Stimulated activated CD8-positive, alpha-beta memory T cell treated with anti-CD3 and anti-CD28 coated beads, Interleukin-15, amount 100 ng/mL, for 4 hours (primary cell): ENCODE measurements at places on chromosomes 11 and 22.
A peak's percentile ranks its signal among the peaks of the same experiment; 100 is the strongest.

GRCh38 chr11:85680897-85681296 lies 5.1 kb downstream of the CCDC89 start:
- DNase-seq: no peak

DNA sequence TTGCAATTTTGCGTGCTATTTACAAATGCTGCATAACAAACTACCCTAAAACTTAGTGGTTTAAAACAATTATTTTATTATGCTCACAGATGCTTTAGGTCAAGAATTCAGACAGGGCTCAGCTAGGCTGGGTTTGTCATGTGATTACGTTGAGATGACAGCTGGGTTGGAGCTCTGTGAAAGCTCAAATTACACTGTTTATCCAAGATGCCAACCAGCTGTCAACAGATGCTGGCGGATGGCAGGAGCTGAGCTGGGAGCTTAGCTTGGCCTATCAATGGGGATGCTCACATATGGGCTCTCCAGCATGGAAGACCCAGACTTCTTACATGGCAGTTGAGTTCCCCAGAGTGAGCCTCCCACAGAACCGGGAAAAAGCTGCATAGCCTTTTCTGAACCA lies 62.7 kb downstream of the STK33 start:
- DNase-seq: no peak

GRCh38 chr11:83449338-83449913 lies 163.3 kb upstream of the CCDC90B start:
- DNase-seq: no peak

- no peak for DNase-seq
Measured at GRCh38 chr11:119671051-119671450, 57.9 kb downstream of the NECTIN1 start.

- DNase-seq: no peak
Measured at GRCh38 chr11:64539711-64540427, 51.2 kb upstream of the SLC22A12 start.

DNA sequence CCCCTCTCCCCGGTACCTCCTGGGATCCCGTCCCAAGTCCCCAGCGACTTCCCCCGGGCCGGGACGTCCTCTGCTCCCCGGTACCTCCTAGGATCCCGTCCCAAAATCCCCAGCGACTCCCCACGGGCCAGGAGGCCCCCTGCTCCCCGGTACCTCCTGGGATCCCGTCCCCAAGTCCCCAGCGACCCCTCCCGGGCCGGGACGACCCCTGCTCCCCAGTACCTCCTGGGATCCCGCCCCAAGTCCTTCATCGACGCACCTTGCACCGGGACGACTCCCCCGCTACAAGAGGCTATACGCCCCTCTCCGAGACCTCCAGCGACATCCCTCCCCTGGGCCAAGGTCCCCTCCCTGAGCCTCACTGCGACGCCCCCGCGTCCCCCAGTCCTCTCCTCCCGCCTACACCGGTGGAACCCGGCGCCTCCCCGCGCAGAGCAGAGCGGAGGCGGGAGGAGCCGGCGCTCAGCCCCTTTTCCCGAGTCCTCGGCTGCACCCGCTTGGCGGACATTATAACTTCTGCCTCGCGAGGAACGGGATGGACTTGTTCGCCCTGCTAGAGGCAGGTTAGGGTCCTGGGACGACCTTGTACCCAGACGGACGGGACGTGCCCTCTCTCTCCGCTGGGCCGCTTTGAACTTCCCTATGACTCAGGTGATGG lies 912 bp downstream of the KREMEN1 start:
- no peak for DNase-seq

- no peak for DNase-seq
Measured at GRCh38 chr11:61814247-61814957, 2.4 kb downstream of the FADS1 start.

DNA sequence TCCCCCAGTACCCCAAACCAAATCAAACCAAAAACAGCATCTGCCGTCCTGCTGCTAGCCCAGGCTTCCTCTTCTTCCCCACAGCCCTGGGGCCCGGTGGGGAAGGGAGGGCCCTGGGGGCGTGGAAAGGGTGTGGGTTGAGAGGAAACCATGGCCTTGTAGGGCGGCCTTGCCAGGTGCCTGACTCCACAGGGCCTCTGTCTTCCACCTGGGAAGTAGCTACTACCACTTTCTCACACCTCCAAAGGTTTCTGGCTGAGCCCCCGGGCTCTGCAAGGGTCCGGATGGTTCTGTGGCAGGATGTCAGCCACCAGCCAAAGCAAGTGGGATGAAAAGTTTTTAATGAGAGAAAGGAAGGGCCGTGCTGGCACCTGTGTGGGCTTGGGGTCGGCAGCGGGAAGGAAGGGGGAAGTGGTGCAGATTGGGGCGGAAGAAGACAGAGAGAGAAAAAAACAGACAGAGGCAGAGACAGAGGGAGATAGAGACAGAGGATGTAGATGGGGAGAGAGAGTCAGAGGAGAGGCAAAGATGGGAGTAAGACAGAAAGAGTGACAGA lies 10.5 kb downstream of the TPST2 start:
- no peak for DNase-seq

- DNase-seq: no peak
Measured at GRCh38 chr11:102986815-102987214, 31.3 kb upstream of the MMP13 start.

- no peak for DNase-seq
Measured at GRCh38 chr11:128553662-128554362, 33.5 kb downstream of the ETS1 start.

GRCh38 chr11:122068837-122069236 lies 47.2 kb downstream of the BLID start:
- no peak for DNase-seq

- no peak for DNase-seq
Measured at GRCh38 chr11:100578831-100579311, 108.2 kb upstream of the ARHGAP42 start.

DNA sequence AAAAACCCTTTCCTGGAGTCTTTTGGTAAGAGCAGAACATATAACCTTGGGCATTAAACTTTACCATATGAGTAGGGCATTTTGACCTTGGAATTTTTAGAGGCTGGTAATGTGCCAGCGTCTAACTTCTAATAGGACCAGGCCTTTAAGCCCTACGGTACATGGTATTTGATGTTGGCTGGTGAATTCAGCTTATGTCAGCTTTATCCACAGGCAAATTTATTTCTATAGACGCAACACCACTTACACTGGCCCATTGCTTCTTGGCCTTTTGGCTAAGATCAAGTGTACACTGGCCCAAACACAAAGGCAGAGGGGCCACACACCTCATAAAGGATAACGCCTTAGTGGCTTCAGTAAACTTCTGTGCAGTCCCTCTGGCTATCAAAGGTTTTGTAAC lies 410.2 kb upstream of the LARGE1 start:
- no peak for DNase-seq

- no peak for DNase-seq
Measured at GRCh38 chr22:48751539-48752437, 1075.9 kb downstream of the BRD1 start.

DNA sequence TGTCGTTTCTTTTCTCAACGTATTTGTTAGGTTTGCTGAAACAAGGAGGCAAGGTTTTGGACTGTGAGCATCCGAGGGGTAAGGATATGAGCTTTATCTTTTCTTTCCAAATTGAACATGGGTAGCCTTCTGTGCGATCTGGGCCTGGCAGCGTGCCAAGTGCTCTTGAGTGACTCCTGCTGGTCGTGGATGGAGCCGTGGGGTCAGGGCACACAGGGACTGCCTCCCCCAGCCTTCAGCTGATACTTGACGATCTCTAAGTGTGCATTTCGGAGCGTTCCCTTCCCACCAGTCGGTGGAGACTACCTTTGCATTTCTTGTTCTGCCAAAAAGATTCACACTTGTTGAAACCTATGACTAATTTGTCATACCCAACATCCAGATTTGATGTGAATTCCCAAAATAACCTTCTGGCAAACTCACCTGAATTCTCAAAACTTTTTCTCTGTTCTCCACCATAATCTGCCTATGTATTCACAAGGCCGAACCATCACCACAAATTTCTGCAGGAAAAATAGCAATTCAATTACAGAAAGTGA lies 40.1 kb upstream of the CLMP start:
- no peak for DNase-seq

DNA sequence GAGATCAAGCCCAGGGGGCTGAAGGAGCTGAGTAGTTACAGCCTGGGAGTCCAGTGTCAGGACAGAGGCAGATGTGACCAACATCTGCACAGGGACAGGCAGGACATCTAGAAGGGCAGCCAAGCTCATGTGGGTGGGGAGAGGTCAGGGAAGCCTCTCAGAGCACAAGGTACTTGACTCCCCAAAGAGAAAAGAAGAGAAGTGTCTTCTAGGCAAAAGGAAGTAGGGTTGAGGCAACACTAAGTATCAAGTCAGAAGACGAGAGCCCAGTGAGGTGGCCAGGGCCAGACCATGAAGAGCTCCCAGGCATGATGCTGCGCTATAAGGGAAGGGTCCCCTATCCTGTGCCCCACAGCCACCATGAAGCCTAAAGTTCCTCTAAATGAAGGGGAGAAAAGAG lies 21.5 kb downstream of the RPL27A start:
- DNase-seq: no peak

DNA sequence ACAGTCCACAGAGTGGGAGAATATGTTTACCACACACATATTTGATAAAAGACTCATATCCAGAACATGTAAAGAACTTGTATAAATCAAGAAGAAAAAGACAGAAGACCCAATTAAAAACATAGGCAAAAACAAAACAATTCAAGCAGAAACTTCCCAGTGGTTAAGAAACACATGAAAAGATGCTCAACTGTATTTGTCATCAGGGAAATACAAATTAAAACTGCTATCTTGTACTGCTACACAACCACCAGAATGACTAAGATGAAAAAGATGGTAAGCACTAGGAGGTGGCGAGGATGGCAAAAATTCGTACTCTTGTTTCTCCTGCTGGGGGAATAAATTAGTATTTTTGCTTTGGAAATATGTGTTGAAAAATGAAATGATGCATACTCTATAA lies 192.3 kb upstream of the C11orf87 start:
- no peak for DNase-seq

DNA sequence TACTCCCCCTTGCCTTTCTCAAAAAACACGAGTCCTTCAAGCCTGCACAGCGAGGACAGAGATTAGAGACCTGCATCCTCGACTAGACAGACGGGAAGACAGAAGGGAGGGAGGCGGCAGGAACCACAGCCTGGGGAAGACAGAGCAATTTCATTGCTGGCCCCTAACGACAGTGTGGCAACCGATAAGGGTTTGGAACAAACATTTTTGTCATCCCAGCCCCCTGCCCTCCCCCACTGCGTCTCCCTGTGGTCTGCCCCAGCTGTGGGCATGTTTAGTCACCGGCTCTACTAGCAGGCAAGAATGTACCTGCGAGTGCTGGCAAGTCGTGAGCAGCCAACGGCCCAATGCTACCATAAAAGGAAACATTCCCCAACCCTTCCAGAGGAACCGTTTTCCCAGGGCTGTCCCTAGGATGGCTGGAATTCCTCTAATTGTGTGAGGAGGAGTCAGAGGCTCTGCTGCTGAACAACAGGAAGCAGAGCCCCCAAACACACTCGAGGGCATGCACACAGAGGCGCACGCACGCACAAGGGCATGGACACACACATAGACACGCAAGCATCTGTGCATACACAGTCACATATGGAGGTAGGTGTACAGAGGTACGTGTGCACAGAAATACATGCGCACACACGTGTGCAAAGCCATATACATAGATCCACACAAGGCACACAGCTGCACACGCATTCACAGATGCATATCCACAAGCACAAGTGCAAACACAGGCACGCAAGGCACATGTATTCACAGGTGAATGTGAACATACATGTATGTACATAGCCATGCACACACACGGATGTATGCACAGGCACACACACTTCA lies 58.3 kb downstream of the MYH9 start:
- peak; percentile 71 for DNase-seq

DNA sequence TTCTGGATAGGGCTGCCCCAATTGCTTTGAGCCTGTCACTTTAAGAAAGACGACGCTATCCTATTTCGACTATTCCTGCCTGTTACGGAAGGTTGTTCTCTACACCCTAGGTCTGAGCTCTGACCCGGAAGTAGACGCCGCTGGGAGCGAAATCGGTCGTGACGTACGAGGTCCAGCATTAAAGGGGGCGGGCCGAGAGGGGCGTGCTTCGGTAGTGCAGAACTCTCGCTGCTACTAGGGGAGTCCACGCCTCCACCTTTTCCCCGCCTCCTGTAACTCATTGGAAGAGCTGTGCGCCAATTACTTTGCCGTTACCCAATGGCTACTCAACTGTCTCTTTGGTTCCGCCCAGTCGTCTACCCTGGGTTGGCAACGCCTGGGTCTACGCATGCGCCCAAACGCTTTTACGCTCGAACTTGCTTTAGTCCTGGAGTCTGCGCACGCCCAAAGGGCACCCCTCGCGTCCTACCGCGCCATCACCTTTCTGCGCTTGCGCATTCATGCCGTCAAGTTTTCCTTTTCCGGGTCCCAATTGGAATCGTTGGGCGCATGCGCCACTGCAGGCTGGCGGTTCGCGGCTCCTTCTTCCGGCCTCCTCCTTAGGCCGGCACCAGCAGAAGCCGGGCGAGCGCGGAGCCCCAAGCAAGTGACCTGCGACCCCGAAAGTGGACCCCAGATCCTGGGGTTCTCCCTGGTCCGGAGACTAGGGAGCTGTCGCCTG lies at the start of gene PCNX3:
Gene PCNX3 (plus strand): TSS at position 548 of the 721 bp plus-strand sequence. CDS start 536 bp downstream, outside the sequence.
- DNase-seq: peak; percentile 99

- no peak for DNase-seq
Measured at GRCh38 chr11:17593466-17594245, 46.6 kb downstream of the OTOG start.

DNA sequence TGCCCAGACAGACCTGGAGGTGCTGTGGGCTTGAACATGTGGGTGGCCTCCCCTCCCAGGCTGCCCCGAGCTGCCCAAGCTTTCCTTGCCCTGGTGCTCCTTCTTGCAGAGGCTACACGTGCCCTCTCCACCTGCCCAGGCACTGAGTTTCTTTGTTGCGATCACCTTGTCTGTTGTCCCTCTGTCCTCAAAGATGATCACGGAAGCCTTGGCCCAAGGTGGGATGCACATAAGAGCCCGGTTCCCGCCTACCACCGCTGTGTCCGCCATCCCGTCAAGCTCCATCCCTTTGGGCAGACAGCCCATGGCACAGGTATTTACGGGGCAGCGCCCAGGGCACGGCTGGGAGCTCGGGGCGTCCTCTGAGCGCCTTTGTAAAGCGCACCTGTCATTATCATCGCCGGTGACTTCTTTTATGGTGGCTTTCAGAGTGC lies 67.5 kb downstream of the MED15 start:
- DNase-seq: no peak

GRCh38 chr22:23116506-23117263 lies 25.1 kb downstream of the RSPH14 start:
- no peak for DNase-seq

DNA sequence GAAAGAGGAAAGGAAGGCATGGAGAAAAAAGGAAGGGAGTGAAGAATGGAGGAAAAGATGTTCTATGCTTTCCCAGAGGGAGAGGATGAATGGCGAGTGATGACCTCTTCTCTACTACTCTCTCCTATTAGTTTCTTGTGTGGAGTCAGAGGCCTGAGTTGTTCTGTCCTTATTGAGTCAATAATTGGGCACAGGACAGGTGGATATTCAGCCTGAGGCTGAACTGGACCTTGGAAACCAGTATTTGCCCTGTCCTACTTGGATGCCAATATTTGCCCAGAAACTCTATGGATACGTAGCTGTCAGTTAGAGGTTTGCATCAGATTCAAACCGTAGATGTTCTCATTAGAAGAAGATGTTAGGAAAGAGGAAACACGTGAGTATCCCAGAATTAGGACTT lies 17.6 kb upstream of the SWAP70 start:
- no peak for DNase-seq
